ENCODE measurements at places on chromosomes 7 and 10.

- no peak for DNase-seq
These were observed 36.2 kb downstream of the PDLIM1 start for GRCh38 chr10:95254629-95255028.

DNA sequence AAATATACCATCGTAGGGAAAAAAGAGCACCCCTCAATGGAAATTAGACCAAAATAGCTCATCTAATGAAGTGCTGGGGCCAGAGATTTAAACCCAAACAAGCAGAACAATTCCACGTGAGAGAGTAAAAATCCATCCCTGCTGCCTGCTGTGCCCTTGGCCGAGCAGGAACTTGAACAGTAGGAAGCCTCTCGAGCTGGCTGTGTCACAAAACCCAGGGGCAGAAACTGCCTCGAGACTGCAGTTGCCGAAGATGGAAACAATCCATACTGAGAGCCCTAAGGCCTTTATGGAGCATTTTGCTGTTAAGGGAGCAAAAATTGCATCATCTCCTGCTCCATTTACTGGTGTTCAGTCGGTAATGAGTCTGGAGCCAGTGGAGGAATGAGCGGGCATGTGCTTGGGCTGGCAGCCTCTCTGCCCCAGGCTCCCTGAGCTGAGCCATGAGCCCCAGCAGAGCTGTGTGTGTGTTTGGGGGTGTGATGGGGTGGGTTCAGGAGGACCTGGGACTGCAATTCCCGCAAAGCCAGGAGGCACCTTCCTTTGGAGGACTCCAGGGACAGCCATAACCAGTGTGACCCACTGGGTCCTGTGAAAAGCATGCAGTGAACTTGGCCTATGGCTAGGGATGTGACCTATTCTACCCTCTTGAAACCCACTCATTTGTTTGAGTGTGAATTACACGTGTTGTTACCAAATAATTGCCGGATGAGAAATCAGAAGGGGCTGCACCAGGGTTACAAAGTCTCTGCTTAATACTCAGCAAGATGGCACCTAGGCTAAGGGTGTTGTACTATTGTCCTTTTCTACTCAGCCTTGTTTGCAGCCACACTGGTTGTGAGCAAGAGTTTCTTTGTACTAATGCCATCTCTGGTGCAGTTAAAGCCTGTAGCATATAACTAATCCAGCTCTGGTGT is 58.3 kb downstream of the CDHR3 start:
- no peak for DNase-seq

GRCh38 chr7:158541346-158542010 is 46.1 kb downstream of the PTPRN2 start:
- DNase-seq = no peak

DNA sequence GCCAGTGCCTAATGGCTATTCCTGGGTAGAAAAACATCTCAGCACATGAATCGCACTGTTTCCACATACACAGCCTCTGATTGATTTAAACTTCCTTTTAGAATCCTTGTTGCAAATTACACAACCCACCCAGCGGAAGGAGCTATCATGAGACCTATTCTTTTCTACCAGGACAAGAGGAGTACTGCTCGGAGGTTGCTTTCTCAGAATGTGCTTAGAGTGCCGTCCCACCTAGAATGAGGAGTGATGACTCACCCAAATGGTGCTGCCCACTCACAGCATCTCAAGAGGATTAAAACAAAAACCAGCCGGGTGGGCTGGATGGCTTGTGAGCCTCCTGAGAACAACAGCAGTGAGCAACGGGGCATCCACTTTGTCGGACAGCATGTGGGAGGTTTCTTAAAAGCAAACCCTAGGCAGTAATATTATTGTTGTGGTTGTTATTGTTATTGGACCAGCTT is 128.9 kb downstream of the DGKI start:
- no peak for DNase-seq

DNA sequence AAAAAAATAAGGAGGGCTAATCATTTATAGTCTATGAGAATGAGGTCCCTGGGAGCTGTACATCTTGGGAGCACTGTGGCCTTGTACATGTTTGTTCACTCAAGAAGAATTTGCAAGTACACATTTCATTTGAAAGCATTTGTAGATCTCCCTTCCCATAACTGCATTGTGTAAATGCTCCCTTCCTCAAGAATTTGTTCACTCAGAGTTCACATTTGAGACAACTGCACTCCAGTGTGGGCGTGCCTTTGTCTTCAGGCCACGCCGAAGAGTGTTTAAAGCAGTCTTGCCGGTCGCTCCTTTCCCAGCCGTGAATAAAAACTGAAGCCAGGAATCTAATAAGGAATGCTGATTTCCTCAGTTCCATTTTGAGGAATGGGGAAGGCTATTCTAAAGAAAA is 291.1 kb upstream of the LYZL1 start:
- DNase-seq = no peak

DNA sequence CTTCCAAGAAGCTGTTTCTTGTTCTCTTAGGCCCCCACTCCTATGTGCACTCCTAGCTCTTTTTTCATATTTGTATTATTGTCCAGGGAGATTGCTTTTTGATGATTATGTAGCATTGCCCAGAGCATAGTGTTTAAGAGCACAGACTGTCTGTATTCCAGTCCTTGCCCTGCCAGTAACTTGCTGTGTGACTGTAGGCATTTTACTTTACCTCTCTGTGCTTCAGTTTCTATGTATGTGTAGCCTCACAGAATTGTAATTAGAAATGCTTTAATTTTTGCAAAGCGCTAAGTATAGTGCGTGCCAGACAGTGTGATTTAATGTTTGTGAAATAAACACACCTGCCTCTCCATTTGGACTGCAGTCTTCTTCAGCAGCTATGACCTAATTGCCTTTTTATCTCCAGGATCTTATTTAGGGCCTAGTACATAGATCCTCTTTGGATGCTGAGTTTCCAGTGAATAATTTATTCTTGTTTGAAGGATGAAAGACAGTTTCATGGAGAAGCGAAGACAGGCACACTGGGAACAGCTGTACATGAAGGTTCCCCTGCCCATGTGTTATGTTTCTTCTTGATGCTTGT is 1.4 kb downstream of the SEC23IP start:
- no peak for DNase-seq

GRCh38 chr7:79506481-79506880 is 53.0 kb upstream of the MAGI2 start:
- DNase-seq = no peak

GRCh38 chr10:61215246-61215645 is 237.9 kb downstream of the TMEM26 start:
- no peak for DNase-seq

DNA sequence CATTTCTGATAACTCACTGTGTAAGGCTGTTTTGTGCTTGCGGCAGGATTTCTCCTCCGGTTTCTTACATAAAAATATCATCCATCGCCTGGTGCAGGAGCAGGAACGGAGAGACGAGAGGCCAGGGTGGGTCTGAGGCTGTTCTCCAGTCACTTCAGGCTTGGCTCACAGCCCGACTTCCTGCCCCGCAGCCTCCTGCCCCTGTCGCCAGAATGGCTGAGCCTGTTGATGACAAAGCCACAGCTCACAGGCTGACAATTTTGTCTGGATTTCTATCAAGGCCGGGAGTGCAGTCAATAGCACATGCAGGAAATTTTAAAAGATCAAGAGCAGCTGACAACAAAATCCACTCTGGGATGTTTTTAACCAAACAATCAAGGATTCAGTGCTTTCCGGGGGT is 229.7 kb upstream of the ZNF32 start:
- DNase-seq = no peak

DNA sequence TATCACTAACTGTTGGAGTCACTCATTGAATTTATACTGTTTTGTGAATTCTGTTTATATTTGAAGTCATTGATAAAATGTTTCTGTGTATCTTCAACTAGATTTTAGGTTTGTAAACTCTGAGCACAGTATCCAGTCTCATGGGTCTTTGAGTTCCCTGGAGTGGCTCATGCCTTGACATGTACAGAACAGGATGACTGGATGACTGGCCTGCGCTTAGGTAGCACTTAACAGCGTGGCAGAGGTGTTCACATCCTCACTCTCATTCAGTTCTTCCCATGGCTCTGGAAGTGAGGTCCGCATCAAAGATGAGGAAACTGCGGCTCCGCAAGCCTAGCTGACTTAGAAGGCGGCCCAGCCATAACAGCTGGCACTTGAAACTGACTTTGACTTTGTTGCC is 576.9 kb downstream of the SUGCT start:
- no peak for DNase-seq

DNA sequence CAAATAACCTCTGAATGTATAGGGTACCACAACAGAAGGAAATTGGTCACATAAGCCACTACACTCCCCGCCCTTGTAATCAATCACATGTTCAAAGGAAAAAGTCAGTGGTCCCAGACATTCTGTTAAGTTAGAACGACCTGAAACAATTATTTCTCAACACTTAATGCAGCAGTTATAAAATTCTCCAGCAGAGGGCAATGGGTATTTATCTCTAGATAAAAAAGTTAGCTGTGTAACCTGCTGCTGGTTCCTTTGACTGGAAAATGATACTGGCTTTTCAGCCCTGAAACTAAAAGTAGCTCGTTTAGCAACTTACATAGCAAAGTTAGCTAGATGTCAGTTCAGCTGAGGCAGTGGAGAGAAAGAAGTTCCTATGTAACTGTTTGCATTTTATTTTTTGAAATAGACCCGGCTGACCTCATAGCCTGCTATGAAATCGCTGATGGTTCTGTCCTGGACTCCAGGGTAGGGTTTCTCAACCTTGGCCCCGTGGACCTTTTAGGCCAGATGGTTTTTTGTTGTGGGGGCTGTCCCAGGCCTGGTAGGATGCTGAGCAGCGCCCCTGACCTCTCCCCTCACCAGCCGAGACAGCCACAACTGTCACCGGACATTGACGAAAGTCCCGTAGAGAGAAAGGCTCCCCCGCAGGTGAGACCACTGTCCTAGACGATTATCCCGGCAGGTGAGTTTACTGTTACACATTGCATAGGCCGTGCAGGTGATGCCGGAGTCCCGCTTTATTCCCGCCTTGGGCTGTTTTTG is 40.2 kb upstream of the PROSER2 start:
- no peak for DNase-seq

GRCh38 chr7:35025369-35025870 is 11.9 kb downstream of the DPY19L1 start:
- no peak for DNase-seq

DNA sequence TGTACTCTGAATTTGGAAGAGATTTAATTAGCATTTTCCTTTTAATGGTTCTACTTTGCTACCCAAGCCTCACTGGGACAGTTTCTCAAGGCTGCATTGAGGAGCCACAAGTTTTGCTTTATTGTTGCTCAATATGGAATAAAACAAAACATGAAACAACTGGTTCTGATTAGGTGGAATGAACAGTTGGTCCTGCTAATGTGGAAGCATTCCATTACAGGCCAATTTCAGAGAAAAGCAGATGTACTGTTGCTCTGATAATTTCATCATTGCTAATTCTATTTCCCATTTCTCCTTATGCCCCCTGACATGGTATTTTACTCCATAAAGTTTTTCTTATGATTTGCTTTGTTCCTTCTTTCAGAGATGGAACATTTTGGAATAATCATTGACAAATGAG is 66.0 kb upstream of the PAPSS2 start:
- no peak for DNase-seq

DNA sequence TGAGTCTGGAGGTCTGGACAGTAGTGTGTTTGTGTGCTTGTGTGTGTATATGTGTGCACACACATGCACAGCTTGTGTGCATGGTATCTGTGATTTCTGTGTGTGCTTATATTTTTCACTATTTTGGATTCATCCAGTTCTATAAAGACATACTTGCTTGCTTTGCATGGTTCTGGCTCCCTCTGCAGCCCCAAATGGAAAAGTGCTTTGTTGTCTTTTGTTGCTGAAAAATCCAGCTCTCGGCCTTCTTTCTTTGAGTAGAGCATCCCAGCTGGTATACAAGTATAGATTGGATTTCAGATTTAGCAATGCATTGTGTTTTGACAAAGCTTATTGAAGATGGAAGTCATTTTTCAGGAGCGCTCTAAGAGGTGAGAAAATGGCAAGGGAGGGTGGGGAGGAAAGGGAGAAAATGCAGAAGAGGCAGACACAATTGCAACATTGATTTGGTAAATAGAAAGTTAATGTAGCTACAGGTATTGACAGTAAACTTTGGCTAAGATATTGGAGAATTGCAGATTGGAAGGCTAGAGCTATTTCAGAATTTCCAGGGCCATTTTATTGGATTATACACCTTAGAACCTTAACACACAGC is 333.9 kb downstream of the AUTS2 start:
- DNase-seq = no peak

DNA sequence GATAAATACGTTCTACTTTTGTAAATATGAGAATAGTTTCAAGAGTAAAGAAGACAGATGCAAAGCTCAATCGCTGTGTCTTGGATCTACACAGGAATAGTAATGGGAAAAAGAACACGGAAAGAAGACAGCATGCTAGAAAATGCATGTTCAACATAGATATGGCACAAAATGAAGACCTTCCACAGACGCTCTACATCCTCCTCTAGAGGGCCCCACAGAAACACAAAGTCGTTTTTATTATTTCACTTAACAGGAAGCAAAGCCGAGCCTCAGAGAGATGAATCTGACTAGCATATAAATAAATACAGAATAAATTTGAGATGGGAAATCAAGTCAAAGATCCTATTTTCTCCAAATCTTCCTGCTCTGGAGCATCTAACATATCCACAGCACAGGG is 292.6 kb downstream of the PARD3 start:
- no peak for DNase-seq

DNA sequence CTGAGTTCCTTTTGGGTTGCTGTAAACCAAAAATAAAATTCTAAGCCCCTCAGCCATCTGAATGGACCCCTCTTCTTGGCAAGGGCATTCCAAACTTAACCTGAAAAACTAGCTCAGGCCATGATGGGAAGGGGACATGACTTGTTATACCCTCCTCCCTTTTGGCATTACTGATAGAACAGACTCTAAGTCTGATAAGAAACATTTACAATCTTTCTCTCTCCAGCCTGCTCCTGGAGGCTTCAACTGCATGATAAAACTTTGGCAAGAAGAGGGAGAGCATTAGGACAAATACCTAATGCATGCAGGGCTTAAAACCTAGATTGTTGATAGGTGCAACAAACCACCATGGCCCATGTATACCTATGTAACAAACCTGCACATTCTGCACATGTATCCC is 40.9 kb upstream of the ATOH7 start:
- DNase-seq = no peak

GRCh38 chr10:29130190-29130673 is 158.6 kb upstream of the LYZL1 start:
- DNase-seq = no peak

- DNase-seq = no peak
These were observed 13.1 kb downstream of the RHBDD2 start for GRCh38 chr7:75891815-75892411.

DNA sequence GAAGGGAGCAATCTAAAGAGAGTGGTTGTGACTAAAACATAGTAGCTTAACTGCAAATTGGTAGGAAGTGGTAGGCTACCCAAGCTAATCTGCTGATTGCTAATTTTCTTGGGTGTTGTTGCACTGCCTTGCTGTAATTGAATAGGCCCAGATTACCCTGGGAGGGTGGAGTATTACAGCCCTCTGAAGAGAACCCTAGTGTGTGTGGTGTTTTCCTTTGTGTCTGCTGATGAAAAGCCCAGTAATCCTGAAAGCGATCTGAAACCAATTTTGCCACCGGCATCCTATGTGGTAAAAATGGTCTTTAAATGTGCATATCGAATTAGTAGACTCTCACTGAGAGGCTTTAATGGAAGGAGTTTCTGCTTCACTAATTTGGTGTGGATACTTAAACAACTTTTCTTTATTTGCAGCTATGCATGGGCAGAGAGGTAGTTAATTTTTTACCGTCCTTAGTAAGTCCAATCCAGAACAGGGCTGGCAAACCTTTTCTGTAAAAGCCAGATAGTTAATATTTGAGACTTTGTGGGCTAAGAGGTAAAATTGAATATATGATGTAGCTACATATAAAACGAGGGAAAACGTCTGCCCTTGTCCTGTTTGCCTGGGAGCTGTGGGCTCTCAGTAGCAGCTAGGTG is 92.5 kb downstream of the CSTF2T start:
- DNase-seq = no peak

- no peak for DNase-seq
These were observed 476.9 kb downstream of the KCNMA1 start for GRCh38 chr10:77160679-77161078.
